ENCODE measurements at places on chromosomes 5 and 9. TPM values are rescaled to one million over a fixed set of nuclear protein-coding genes. Genes with fewer than 3 reads are reported as not detected.

LCN15 gene
- not detected for total RNA-seq

ZNF483 gene
- total RNA-seq, result 3.3 TPM

IFNB1 gene
- not detected for total RNA-seq

C9orf40 gene
- 7.7 TPM for total RNA-seq

RNF208 gene
- total RNA-seq, result 1.5 TPM

C5orf58 gene
- total RNA-seq, result 0.58 TPM

PCDHGB7 gene
- total RNA-seq, result 0.90 TPM

SEMA5A gene
- 0.08 TPM for total RNA-seq

SPINK1 gene
- not detected for total RNA-seq

FOXD4L3 gene
- total RNA-seq, result not detected

NINJ1 gene
- 32.4 TPM for total RNA-seq

GMCL2 gene
- total RNA-seq, result not detected

PCDHB2 gene
- 11.2 TPM for total RNA-seq

IL3 gene
- not detected for total RNA-seq

PTPRD gene
- 8.1 TPM for total RNA-seq

ABLIM3 gene
- 3.5 TPM for total RNA-seq

All from A375 (cell line).